ENCODE measurements at places on chromosomes 11 and 22. TPM values are rescaled to one million over a fixed set of nuclear protein-coding genes. Genes with fewer than 3 reads are reported as not detected.

GRCh38 chr11:102384419-102385079 lies 37.5 kb downstream of the BIRC2 start:
- no peak for DNase-seq

GRCh38 chr11:132862933-132863332 lies 669.4 kb downstream of the OPCML start:
- no peak for DNase-seq

DNA sequence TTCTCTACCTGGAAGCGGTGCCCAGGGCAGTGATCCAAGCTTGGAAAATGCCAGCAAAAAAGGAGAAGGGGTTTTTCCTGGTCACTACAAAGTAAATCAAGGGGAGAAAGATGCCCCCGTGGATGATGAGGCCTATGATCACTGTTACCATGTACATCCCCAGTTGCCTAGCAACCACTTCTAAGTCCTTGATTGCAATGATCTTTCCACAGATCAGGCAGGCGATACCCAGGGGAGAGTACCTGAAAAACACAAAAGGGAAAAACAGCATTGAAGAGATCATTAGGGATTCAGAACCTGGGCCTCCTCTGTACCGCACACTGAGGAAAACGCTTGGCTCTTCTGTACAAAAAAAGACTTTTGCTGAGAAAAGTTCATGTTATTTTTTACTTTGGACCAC lies 127.1 kb downstream of the SLC1A2 start:
- DNase-seq = no peak

GRCh38 chr22:48450188-48450825 lies 1377.4 kb downstream of the BRD1 start:
- no peak for DNase-seq

DNA sequence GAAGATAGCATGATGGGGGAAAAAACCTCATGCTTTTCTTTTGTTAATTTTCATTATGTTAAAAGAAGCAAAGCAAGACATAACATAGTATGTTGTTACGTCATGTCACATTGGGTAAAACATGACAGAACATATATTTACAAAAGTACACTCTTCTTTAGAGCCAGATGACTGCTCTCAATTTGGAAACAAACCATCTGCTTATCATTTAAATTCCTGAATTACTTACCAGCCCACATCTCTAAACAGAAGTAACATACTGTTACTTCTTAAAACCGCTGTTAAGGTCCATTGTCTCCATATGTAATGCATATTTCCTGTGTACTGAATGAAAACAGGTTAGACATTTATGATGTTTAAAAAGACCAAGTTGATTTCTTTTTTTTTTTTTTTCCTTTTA lies 100.0 kb downstream of the TMEM135 start:
- no peak for DNase-seq

GRCh38 chr11:18578975-18579598 lies 9.4 kb downstream of the UEVLD start:
- no peak for DNase-seq

The SOX10 gene
- not detected for total RNA-seq

The PGGHG gene
- 902 TPM for total RNA-seq

GRCh38 chr11:26905368-26905767 lies 88.5 kb upstream of the FIBIN start:
- DNase-seq = no peak

The FXYD2 gene
- total RNA-seq = 9.1 TPM

DNA sequence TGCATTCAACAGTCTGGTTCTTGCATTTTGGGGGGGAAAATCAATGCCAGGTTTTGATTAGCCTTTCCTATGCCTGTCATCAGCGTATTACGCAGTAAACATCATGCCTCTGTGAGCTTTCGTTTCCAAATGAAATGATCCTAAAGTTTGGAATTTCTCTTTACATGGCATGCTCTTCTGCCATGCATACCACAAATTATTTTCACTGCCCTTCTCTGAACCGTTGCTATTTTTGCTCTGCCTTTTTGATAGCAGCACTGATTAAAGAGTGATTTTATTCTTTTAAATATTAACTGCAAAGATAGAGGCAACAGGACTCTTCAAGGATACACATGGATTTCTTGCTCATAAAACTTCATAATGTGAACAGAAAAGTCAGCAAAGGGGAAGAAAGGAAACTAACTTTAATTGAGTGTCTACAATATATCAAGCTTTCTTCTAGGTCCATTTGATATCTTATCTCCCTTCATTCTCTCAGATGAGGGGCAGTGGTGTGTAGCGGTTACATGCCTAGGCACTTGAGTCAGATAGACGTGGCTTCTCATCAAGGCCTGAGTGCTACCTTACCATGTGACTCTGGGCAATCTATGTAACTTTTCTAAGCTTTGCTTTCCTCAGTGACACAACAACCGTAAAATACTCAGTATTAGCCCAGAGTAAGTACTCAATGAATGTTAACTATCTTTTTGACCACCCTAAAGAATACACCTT lies 25.0 kb upstream of the FZD4 start:
- DNase-seq = no peak

DNA sequence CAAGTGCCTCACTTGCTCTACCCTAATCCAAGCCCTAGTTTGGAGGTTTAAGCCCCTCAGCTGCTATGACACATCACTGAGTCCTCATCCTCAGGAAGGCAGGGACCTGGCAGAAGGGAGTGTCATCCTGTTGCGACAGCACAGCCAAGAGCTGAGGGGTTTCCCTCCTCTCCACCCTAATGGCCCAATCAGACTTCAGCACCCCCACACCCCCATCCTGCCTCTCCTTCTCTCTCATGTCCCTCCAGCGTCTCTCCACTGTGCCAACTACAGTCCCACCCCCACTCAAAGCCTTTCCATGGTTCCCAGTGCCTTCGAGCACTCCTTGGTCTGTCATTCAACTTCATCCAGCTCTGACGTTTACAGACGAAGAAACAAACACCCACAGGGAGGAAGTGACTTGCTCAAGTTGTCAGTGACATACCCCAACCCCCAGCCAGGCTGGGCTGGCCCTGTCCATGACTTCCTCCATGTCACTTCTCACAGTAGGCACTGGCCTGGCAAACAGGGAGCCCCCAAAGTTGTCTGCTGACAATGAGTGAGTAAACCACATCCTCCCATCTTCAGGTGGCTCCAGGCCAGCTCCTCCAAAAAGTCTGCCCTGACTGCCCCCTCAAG lies 15.6 kb downstream of the ARAP1 start:
- peak; percentile 67 for DNase-seq

- peak; percentile 82 for DNase-seq
These were observed 42.7 kb downstream of the RTL6 start for GRCh38 chr22:44455151-44455962.

DNA sequence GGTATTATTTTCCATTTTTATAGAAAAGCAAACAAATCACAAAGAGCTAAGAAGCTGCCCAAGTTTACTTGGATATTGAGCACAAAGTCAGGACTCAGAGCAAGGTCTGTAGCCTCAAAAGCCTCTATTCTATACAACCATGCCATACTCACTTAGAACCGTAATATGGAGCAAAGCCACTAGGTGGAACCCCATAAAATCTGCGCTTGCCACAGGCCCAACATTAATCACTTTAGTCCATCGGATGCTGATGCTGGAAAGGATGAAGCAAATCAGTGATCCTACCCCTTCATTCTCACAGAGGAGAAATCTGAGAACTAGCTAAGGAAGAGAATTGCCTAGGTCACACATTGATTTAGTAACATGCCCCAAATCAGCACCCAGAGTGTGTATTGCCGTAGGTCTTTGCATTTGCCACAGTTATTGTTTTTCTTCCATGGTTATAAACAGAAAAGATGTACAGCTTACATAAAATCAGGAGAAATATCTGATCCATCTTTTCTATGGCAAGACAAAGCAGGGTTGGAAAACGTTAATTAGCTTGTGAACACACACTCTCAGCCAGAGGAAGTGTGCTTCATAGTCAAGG lies 56.7 kb upstream of the RAB38 start:
- DNase-seq = peak; percentile 38

The SLC22A12 gene
- total RNA-seq = not detected

DNA sequence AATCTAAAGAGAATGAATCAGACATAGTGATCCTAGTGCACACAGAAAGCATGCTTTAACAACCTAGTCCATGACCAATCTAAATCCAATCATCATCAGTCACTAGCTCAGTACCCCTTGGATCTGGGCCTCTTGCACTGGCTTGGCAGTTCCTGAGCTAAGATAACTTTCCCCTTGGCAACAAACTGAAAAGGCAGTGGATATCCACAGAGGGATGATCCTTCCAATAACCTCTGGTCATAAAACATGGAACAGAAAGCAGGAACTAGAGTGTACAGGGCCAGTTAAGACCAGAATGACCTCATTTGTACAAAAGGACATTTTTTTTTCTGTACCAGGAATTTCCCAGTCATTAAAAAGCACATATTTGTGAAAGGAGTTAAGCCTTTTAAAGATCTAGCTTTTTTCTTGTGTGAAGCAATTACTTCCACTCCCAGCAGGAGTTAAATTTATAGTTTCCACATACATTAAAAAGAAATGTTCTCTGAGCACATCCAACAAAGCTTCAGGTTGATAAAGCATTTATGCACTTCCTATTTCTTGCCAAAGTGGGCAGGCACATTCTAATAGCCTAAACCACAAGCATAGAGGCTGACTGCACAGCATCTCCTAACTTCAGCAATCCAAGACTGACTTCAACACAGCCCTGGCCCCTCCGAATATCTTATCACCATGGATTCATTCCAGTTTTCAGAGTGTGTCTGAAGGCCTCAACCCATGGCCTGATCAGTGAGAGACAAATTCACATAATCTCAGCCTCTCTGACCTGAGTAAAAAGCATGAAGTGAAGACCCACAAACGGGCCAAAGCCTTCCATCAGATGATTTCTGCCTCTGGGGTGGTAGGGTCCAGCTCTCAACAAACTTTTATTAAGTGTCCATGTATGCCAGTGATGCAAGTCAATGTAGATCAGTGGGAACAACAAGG lies 29.9 kb downstream of the GUCY1A2 start:
- no peak for DNase-seq

GRCh38 chr22:33126881-33127280 lies 68.7 kb upstream of the SYN3 start:
- no peak for DNase-seq

GRCh38 chr11:34364102-34364501 lies 6.3 kb upstream of the ABTB2 start:
- no peak for DNase-seq

GRCh38 chr11:85316967-85317366 lies 310.2 kb downstream of the DLG2 start:
- no peak for DNase-seq

DNA sequence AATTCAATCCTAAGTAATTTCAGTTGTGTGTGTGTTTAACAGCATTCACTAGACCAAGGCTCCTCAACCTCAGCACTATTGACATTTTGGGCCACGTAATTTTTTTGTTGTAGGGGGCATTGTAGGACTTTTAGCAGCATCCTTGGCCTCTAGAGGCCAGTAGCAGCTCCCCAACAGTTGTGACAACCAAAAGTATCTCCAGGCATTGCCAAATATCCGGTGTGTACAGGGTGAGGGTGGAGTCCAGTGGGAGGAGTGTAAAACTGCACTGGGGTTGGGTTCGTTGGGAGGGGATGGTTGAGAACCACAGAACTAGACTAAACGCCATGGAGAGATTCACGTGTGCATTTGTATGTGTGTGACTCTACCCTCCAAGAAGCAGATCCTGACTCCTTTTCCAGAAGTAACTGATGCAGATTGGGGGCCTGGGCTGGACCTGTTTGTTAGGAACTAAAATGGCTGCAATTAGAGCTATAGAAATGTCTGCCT lies 5.9 kb upstream of the PHF21A start:
- DNase-seq = peak; percentile 87

The FAM181B gene
- total RNA-seq = not detected

- no peak for DNase-seq
These were observed 13.6 kb downstream of the CD3E start for GRCh38 chr11:118318124-118318523.

GRCh38 chr22:42001706-42002105 lies 3.1 kb downstream of the WBP2NL start:
- no peak for DNase-seq

- DNase-seq = no peak
These were observed 47.9 kb downstream of the CHRDL2 start for GRCh38 chr11:74683279-74683871.

Data from CD8-positive, alpha-beta T cell (primary cell).